ENCODE measurements at places on chromosomes 7 and 10.
A peak's percentile ranks its signal among the peaks of the same experiment; 100 is the strongest.

DNA sequence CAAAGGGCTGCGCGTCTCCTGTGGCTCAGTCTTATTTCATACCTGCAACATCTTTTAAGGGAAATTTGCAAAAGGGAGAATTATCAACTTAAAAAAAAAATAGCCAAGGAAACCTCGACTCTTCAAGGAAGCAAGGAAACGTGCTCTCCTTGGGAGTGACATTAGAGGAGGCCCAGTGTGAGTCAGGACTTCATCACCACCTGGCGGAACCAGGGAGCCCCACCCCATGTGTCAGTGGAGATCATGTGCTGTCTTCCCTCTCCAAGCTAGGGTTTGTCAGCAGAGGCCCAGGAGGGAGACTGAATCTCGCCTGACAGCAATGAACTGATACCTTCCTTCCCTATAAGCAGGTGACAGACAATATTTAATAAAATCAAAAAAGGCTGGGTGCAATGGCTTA is 28.9 kb downstream of the POR start:
- DNase-seq: no peak

GRCh38 chr10:4784667-4785333 is 41.2 kb upstream of the AKR1E2 start:
- no peak for DNase-seq

DNA sequence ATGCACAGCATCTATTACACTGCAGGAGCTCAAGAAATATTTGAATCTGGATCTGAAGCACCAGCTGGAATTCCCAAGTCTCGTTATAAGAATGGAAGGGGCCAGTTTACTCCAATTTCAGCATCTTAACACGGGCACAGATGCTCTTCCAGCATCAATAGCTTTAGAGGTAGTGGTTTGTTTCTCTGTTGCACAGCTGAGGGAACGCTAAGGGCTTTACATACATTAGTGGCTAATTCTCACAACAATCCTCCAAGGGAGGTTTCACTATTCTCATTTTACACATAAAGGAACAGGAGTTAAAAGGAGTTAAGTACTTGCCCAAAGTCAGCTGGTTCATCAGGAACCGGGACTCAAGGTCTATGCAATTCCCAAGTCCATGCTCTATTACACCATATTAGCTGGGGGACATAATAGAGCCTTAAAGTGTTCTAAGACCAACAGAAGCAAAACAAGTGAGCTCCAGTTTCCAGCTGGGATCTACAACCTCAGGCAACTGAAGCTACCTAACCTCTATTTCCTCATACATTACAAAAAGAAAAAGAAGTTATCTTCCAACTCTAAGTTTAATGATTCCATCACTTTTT is 9.9 kb downstream of the XPNPEP1 start:
- no peak for DNase-seq

GRCh38 chr10:12638103-12638502 is 288.8 kb downstream of the CAMK1D start:
- DNase-seq: peak; percentile 41

DNA sequence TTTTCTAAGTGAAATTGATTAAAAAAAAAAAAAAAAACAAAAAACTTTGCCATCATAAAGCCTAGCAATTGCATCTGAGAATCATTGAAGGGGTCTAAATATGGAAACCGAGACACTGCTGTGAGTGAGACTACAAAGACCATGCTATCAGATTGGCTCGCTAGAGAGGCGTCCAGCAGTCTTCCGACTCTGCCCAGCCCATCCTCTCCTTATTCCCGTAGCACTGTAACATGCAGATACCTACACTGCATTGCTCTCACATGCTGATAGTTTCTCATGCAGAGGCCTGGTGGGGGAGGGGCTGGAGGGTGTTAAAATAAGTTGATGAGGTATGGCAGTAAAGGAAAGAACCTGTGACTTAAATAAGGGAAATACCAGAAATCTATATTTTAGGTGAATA is 130.7 kb downstream of the NRF1 start:
- DNase-seq: no peak

DNA sequence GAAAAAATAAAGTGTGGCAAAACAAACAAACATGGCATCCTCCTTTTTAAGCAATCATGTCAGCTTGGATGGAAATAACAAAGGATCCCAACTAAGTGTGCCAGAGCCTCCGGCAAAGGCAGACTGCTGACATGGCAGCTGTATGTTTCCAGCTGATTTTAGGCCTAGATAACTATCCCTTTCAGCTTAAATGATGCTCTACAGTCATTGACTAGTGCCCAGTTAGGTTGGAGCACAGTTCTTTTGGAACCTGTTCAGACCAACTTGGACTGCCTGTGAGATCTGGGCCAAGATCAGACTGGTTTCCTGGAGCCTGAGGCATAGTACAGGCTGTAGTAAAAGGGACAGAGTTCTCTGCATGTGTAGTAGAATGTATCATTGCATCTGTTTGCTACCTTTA is 128.7 kb downstream of the DYNC1I1 start:
- DNase-seq: no peak

DNA sequence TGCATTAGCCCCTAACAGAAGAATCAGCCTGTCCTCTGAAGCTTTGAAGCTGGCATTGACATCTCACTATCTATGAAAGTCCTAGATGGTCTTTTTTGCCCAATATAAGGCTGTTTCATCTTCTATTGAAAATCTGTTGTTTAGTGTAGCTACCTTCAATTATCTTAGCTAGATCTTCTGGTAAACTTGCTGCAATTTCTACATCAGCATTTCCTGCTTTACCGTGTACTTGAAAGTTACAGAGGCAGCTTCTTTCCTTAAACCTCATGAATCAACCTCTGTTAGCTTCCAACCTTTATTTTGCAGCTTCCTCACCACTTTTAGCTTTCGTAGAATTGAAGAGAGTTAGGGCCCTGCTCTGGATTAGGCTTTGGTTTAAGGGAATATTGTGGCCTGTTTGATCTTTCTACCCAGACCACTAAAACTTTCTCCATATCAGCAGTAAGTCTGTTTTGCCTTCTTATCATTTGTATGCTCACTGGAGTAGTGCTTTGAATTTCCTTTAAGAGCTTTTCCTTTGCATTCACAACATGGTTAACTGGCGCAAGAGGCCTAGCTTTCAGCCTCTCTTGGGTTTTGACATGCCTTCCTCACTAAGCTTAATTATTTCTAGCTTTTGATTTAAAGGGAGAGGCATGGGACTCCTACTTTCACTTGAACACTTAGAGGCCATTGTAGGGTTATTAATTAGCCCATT is 32.5 kb downstream of the ARID5B start:
- no peak for DNase-seq

GRCh38 chr10:75613685-75614504 is 182.5 kb downstream of the LRMDA start:
- DNase-seq: peak; percentile 45

- DNase-seq: no peak
Observed at GRCh38 chr10:5613481-5614154, 52.8 kb downstream of the ASB13 start.

- DNase-seq: peak; percentile 38
Observed at GRCh38 chr7:37920849-37921805, 687 bp downstream of the EPDR1 start.

GRCh38 chr7:146681487-146681886 is 564.9 kb downstream of the CNTNAP2 start:
- no peak for DNase-seq

DNA sequence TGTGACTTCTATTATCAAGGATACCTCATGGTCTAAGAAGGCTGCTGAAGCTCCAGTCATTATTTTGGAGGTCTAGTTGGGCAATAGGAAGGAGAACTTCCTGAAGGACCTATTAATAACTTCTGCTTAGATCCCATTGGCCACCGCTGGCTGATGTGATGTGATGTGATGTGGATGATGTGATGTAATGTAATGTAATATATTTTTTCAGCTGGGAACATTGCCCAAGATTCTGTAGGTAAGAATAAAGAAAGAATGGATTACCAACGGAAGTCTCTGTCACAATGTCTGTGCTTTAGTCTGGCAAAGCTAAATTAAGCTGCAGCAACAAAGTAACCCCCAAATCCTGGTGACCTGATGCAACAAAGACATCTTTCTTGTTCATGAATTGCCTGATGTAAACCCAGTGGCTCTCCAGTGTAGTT is 233.7 kb downstream of the PTEN start:
- no peak for DNase-seq

DNA sequence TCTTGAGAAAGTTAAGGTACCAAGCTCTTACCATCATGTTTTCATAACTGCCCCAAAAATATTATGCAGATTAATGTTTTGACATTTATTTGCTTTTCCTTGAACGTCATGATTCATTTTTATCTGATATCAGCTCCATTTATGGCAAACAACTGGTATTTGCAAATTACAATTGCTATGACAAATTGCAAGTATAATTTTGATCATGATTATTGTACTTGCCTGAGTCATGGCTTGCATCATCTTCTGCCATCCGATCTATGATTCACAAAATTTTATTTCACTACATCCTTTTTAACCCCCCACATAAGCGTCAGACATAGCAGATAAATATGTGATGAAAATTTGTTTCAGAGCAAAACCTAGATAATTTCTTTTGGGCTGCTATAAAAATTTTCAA is 155.0 kb downstream of the STK31 start:
- peak; percentile 59 for DNase-seq

DNA sequence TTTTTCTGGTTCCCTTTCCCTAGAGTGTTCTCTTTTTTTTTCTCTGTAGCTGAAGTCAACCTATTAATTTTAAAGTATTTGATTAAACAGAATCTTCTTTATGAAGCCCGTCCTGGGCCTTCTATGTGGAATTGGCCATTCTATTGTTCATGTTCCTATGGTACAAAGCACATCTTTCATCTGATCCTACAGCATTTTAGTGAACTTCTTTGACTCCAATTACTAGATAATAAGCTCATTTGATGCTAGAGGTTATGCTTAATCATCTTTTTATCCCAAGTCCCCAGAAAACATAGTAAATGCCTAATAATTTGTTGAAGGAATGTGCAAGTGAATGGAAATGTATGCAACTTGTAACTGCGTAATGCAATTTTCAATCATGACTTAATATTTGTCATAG is 472.0 kb upstream of the KLF6 start:
- DNase-seq: no peak

DNA sequence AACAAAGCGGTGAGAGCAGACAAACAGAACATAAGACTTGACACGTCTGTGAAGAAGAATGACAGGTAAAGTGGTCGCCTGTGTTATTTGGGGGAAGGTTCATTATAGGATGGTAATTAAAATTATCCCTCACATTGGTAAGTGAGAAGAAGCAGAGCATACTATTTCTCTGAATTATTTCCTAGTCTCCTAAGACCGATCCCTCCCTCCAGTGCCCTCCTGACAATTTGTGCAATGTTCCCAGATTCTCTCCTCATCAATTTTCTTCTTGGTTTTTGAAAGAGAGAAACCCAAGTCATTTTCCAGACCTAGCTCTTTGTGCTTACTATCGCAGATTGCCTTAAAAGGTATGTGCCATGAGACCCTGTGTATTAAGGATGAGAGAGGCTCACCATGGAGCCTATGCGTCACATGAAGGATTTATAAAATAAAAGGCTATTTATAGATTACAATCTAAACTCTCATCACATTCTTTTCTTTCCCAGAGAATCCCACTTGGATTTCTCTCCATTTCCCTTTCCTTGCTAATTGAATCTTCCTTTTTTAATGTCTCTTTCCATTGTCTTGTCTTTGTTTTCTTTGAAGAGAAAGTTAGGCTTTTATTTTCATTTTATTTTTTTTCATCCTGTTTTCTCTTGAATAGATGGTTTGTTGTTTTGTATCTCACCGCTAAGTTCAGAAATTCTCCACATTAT is 112.0 kb downstream of the PPP1R3A start:
- no peak for DNase-seq

- no peak for DNase-seq
Observed at GRCh38 chr7:151920488-151920887, 35.8 kb upstream of the GALNTL5 start.

DNA sequence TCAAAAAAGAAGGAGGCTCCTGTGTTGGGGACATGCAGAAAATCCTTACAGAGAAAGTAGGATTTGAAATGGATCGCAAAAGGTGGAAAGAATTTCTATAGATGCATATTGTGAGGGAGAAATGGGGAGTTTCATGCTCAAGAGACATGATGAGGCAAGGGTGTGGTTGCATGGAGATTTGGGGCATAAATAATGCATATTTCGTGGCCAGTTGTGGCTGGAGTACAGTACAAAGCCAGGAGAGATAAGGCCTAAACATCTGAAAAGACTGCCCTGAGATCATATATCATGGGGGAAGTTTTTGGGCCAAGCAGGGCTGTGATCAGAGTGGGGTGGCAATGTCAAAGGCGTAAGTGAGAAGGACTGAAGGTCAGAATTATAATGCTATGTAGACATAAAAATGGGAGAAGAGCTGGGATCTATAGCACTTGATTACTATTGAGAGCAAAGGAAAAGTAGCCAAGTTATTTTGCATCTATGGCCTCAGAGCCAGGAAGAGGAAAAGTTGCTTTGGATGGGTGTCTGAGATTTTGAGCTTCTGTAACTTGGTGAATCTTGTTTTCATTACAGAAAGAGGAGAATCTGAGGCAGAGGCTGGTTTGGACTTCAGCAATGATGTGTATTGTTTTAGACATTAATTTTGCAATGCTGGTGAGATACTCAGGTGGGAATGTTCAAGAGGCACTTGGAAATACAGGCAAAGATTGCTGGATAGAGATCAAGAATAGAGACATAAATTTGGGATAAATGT is 166.6 kb downstream of the INHBA start:
- DNase-seq: peak; percentile 56

- no peak for DNase-seq
Observed at GRCh38 chr7:112060625-112061024, 145.6 kb downstream of the DOCK4 start.

DNA sequence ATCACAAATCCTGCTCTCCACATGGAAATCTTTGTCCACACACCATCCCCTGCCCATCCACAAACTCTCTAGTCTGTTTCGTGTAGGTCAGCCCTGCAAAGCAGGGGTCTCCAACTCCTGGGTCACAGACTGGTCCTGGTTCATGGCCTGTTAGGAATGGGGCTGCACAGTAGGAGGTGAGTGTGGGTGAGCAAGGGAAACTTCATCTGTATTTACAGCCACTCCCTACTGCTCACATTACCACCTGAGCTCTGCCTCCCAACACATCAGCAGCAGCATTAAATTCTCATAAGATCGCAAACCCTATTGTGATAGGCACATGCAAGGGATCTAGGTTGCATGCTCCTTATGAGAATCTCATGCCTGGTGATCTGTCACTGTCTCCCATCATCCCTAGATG is 242.1 kb downstream of the FGFR2 start:
- no peak for DNase-seq

GRCh38 chr7:69228212-69228811 is 370.0 kb upstream of the AUTS2 start:
- no peak for DNase-seq

- peak; percentile 26 for DNase-seq
Observed at GRCh38 chr7:42426163-42426562, 189.2 kb upstream of the GLI3 start.

DNA sequence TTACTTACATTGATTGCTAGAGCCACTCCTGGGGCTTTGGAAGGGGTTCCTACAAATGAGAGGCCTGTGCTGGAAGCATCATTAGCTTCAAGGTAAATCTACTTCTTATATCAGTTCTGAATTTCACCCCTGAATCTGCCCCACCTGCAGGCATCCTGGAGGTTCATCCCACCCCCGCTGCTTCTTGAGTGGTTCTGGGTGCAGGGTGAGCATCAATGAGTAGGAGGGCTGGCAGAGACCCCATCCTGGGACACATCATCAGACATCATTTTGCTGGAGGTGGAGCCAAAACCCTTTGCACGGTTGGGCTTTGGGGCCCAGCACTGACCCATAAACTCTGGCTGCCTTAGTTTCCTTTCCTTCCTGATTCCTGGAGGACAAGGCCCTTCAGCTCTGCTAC is 143.7 kb downstream of the PTPN20 start:
- no peak for DNase-seq

GRCh38 chr7:20439416-20440185 is 108.9 kb downstream of the ITGB8 start:
- DNase-seq: no peak
